Head of caudate nucleus (tissue), 42 donors: ENCODE measurements at places on chromosomes 12 and 14.

GRCh38 chr12:111249018-111249370 lies 119.9 kb downstream of the PHETA1 start:
- DNase-seq: no peak

- DNase-seq: no peak
Measured at GRCh38 chr12:88880051-88880450, 299.8 kb upstream of the KITLG start.

- DNase-seq: no peak
Measured at GRCh38 chr14:93493054-93493453, 62.3 kb downstream of the UNC79 start.

DNA sequence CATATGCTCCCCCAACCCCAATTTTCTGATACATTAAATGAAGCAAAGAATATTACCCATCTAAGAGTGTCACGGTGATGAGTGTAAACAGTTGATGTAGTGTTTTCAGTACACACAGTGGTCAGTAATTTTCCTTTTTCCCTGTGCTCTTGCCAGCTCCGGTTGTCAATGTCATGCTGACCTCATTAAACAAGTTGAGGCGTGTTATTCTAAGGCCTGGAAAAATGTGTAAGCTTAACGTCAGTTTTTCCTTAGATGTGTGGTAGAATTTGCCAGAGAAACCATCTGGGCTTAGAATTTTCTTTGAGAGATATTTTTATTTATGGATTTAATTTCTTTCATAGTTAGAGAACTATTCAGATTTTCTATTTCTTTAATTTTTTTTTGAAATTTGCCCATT lies 11.7 kb upstream of the SERPINA6 start:
- DNase-seq: no peak

DNA sequence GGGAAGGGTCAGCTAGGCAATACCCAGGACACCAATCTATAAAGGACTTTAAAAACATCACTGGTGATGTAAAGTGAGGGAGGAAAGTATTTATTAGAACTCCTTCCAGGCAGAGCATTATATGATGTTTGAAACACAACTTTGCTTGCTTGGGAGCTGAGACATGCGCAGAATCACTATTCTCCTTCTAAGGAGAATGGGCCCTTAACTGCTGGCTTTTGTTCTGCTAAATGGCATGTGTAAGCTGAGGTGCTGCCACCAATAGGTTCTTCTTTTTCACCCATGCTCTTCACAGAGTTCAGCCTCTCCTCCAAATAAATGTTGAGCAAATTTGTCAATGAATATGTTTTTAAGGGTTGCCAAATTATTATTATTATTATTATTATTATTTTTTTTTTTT lies 3.9 kb downstream of the STAC3 start:
- no peak for DNase-seq

GRCh38 chr12:78651755-78652154 lies 212.8 kb upstream of the SYT1 start:
- no peak for DNase-seq

- no peak for DNase-seq
Measured at GRCh38 chr12:86134561-86134960, 121.6 kb downstream of the MGAT4C start.

- DNase-seq: no peak
Measured at GRCh38 chr14:104477117-104477623, 102.4 kb upstream of the C14orf180 start.

GRCh38 chr12:28460420-28461130 lies 270.3 kb downstream of the CCDC91 start:
- DNase-seq: no peak

GRCh38 chr12:4288296-4289131 lies 15.0 kb downstream of the CCND2 start:
- no peak for DNase-seq
